NCI-H69 (cell line): ENCODE measurements at places on chromosomes 5 and 9.

DNA sequence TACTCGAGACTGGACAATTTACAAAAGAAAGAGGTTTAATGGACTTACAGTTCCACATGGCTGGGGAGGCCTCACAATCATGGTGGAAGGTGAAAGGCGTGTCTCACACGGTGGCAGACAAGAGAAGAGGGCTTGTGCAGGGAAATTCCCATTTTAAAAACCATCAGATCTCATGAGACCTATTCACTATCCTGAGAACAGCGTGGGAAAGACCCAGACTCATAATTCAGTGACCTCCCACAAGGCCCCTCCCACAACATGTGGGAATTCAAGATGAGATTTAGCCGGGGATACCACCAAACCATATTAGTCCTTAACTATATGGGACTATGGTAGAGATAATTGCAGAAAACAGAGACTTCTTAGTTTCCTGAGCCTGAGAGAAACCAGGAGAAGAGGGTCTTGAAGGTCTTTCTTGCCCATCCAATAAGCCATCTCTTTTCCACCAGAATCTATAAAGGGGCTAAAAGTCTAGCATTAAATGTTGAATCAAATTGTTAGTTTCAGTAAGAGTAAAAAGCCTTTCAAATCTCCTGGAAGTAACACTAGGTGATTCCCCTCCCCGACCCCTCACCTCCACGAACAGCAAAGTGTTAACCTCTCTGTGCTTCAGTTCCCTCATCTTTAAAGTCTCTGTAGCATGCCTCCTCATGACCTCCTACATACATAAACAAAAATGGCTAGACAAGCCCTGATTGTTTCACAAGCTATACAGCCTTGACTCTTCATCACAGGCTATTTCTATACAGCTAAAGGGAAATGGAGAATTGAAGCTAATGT, 259.1 kb downstream of the TMEM167A start:
- no peak for DNase-seq

DNA sequence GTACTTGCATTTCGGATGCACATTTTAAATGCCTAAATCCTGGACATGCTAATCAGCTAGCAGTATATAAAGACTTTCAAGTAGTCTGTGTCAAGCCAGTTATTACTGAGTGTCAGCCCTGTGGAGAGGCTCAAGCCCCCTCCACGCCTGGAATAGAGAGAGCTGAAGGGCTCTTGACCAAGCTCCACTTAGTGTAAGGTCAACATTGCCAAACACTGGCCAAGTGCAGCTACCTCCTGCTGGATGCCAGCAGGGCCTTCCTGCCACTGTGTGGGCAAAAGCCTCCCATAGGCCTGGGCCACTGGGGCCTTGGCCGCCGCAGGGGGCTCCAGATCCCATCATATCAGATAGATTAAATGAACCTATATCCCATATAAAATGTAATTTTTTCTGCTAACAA, 239.4 kb upstream of the PANK3 start:
- peak; percentile 9 for DNase-seq

- DNase-seq = no peak
Measured at GRCh38 chr9:134487066-134487710, 154.4 kb upstream of the COL5A1 start.

- DNase-seq = peak; percentile 70
Measured at GRCh38 chr5:41925555-41925951, 472 bp downstream of the FBXO4 start.

GRCh38 chr5:34494111-34494755, 161.9 kb upstream of the RAI14 start:
- DNase-seq = no peak

DNA sequence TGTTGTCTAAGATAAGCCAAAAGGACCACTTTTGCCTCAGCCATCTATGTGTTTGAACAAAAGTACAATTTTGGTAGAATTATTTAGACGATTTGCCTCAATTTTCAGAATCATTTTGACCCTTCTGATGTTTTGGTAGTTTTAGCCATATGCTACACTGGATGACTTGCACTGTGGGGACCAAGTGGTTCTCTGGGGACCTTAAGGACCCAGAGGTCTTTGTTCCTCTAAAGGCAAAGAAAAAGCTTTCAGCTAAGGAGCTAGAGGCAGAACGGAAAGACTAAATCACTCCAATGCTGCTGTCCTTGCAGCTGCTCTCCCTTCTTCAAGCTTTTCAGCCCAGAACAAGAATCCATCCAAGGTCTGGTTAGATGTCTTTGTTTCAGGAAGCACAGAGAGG, 51.0 kb upstream of the APC start:
- no peak for DNase-seq

DNA sequence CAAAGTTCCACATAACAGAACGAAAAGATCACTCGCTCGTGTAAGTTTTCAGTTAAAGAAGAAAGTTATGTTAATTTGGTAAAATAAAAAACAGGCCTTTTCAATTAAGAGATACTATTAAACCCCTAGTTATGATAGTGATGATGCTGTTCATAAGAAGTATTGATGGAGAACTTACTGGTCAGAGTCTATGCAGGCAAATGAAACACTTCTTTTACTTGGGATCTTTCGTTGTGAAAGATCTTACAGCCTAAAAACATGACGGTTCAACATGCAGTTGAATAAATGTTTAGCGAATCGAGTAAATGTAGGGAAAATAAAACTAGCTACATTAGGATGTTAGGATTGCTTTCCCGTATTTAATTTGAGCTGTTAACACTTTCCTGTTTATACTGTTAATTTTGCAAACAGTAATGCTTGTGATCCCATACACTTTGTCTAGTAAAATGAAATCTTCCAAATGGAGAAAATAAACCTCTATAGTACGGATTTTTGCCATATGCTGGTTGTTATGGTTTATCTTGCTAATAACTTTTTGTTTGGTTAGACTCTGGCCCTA, 2.0 kb downstream of the RHOBTB3 start:
- no peak for DNase-seq

DNA sequence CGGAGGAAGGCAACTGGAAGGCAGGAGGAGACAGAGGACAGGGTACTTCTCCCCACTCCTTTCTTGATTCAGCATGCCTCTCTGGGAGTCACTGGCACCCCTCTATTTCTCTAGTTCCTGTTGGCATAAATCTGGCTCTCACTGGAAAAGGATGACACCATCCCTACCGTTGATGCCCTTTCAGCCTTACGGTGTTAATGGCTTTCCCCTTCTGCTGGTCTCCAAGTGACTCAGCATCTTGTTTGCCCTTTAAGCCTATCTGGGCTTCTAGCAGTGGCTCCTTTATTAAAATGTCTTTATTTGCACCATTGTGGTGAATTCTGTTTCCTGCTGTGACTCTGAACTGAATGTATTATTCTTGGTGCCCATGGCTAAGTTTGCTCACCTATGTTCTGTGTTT, 227.3 kb upstream of the GLRA1 start:
- DNase-seq = peak; percentile 44

GRCh38 chr9:96202971-96203780, 98.8 kb downstream of the HSD17B3 start:
- DNase-seq = no peak

- DNase-seq = no peak
Measured at GRCh38 chr5:12615141-12615820, 711.0 kb upstream of the CTNND2 start.
